ENCODE measurements at places on chromosomes 7 and 10.

DNA sequence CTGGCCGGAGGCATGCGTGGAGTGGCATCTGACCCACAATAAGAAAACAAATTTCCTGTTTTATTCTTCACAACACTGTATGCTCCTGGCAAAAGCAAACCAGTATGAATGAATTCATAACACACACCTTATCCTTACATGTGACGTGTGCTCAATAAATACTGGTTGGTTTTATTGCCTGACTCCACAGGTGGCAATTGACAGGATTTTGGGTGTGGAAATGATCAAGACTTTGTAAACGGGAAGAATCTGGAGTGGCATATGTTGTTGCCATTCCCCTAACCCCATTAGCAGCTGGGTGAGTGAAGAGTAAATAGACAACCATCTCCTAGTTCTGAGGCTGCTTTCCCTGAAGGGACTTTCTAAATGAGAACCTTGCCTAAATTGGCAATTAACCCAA lies 215.5 kb upstream of the AOAH start:
- no peak for DNase-seq

GRCh38 chr7:79982141-79982770 lies 152.4 kb upstream of the GNAI1 start:
- no peak for DNase-seq

DNA sequence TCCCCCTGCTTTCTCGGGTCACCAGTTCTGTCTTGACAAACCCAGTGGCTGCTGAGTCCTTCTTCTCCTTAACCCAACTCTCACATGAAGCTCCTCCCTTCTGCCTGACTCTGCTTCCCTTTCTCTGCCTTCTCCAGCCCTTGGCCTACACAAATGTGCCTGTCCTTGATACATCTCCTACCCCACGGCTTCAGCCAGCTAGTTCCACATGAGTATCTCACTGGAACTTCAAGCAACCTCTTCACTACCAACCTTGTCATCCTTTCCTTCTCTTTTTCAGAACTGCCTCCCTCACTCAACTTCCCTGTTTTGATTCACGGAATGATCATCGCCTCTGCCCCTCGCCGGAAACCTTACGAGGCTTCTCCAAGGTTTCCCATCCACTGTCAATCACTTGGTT lies 55.9 kb downstream of the PDIA4 start:
- DNase-seq, result no peak

- no peak for DNase-seq
Measured at GRCh38 chr10:102578782-102579181, 65.5 kb upstream of the TRIM8 start.

DNA sequence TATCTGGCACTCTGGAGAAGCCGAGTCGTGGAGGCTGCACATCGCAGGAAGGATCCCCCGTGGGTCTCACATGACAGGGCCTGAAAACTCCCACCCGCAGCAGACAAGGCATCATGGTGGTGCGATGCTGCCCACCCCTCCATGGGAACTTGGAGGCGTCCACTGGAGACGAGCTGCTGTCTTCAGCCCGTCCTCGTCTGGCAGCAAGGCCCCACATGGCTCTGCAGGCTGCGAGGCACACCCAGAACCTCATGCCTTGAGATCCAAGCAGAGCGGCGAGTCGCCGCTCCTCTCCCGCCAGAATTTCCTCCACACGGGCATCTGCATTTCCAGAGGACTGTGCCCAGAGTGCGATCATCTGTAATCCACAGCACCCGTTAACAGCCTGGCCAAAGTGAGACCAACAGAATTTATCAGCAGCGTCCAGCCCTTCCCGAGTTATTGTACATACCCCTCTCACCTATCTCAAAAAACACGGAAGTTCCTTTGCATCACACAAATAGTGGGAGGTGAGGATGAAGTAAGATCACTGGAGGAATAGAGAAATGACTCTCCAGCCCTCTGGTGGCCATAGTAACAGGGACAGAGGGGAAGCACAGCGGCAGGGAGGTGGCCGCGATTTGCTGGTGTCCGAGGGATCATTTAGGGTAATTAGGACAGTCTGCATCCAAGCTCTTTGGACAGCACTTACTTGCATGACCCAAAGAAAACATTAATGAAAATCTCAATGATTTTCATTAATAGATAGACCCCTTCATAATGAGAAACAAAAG lies 292.4 kb downstream of the USP6NL start:
- DNase-seq, result no peak

- DNase-seq, result no peak
Measured at GRCh38 chr7:158077934-158078910, 509.4 kb downstream of the PTPRN2 start.

GRCh38 chr7:9761224-9761623 lies 1212.4 kb upstream of the PHF14 start:
- DNase-seq, result no peak

GRCh38 chr7:73901231-73901822 lies 40.4 kb downstream of the TMEM270 start:
- DNase-seq, result no peak

GRCh38 chr10:99431190-99431760 lies 851 bp upstream of the GOT1 start:
- no peak for DNase-seq

- DNase-seq, result no peak
Measured at GRCh38 chr7:19376538-19376937, 231.3 kb upstream of the FERD3L start.

Measured in T-helper 9 cell (primary cell).